NCI-H2029 treated with DMSO at 0.1 percent for 48 hours (cell line): ENCODE measurements at places on chromosomes 1 and 21.

- no peak for DNase-seq
Observed at GRCh38 chr1:236623371-236624166, 19.3 kb upstream of the HEATR1 start.

DNA sequence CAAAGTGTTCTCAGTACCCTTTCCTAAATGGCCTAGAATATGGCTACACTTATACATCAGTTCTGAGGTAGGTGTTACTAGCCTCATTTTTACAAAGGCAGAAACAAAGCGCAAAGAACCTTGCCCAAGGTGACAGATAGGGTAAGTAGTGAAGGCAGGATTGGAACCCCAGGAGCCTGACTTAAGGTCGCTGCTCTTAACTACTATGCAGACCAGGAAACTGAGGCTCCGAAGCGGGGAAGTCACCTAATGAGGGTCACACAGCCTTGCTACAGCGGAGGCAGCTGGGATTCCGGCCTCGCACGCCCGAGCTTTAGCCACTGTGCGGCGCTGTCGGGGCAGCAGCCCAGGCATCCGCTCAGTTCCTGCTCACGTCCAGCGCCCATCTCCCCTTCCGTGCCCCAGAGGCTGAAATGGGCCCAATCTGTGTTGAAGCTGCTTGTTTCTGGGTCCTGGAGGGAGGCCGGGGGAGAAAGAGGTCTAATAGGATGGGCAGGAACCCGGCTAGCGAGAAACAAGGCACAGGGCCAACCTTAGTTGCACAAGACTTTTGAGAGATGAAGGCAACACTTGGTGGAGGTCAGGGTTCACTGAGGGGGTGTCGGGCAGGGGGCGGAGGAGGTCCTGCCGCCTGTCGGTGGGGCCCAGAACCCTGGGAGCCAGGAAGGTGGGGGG lies 1.4 kb upstream of the FOXD2 start:
- DNase-seq = peak; percentile 82

DNA sequence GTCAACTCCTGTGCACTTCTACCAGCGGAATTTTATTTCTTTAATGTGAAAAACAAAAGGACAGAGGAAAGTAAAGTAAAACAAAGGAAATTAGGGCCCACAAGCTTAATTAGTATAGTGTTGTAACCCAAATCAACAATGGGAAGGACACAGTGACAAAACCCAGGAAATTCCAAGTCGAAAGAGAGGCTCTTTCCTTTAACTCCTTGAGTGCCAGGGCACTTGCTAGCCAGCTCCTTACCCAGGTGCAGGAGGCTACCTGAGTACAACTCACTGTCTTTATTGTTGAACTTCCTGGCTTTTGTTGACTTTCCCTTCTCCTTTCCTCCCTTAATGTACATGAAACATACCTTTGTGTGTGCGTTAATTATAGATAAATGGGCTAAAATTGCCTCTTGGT lies 55.0 kb downstream of the PEX14 start:
- no peak for DNase-seq

GRCh38 chr1:234891427-234891826 lies 237.2 kb downstream of the TOMM20 start:
- DNase-seq = no peak

- no peak for DNase-seq
Observed at GRCh38 chr1:233055879-233056641, 105.6 kb downstream of the NTPCR start.

DNA sequence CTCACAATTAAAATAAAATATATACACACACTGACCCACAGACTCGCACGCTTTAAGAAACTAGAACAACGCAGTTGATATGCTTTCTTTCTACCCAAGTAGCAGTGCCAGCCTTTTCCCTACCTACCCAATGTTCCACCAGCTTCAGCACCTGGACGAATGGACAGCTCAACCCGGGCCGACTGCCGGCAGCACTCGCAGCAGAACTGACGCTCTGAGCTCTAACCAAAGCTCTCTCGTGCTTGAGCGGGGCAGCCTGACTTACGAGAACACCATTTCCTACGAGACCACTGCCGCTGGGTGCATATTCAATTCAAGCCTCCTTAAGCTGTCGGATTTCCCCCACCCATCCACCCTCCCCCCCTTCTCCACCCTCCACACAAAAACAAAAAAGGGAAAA lies 127.4 kb upstream of the DPYD start:
- no peak for DNase-seq

- DNase-seq = no peak
Observed at GRCh38 chr1:212423879-212424278, 8.8 kb upstream of the NENF start.

DNA sequence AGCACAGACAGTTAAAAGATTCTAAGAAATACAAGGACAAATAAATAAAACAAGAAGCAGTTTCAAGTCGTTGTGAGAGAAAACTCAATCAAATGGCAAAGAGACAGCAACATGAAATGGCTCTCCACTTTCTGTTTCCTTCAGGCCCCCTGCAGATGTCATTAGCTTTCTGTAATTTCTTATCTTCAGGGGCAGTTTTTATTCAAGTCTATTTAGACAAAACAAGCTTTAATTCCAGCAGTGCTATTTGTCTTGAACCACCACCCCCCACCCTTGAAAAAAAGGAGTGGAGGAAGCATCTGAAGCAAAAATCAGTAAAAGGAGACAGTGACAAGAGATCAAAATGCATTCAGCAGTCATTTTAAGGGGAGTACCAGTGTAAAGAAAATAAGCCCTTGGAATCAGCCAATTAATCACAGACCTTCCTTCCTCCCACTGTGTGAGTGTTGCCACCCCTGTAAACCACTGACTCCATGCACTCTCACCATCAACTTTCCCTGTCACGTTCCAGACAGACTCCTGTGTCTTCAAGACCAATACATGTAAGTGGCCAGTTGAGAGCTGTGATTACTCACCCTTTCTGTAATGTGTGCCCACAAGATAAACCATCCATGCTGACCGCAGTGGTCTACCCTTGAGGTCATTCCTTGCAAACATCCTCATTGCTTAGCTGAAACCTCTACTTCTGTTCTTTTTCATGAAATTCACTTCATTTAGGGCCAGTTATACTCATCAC lies 136.1 kb upstream of the HOOK1 start:
- no peak for DNase-seq

- no peak for DNase-seq
Observed at GRCh38 chr1:33784876-33785275, 79.0 kb upstream of the HMGB4 start.

GRCh38 chr1:165371588-165372225 lies 15.2 kb upstream of the LMX1A start:
- DNase-seq = no peak

DNA sequence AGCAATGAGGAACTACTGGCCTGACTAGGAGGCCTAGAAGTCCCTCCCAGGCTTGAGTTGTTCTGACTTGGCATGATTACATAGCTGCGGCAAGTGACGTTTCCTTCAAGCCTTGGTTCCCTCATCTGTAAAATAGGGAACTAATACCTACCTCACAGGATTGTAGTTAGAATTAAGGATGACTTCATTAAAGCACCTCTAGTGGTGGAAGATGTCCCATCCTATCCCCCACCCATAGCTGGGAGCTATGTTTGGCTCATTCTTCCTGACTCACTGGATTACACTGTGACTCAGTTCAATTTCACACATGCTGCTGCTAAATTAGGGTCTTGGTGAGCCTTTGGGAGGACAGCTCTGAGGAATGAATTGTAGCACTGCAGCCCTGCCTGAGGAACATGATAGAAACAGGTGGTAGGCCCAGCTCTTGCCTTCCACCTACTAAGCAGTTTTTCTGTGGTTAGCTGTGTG lies 6.0 kb upstream of the SHISA4 start:
- no peak for DNase-seq

- no peak for DNase-seq
Observed at GRCh38 chr1:39673215-39673614, 1.3 kb upstream of the NT5C1A start.

- no peak for DNase-seq
Observed at GRCh38 chr1:9250411-9251381, 16.1 kb downstream of the H6PD start.
